ENCODE measurements at places on chromosomes 7 and 10. TPM values are rescaled to one million over a fixed set of nuclear protein-coding genes. Genes with fewer than 3 reads are reported as not detected.

DNA sequence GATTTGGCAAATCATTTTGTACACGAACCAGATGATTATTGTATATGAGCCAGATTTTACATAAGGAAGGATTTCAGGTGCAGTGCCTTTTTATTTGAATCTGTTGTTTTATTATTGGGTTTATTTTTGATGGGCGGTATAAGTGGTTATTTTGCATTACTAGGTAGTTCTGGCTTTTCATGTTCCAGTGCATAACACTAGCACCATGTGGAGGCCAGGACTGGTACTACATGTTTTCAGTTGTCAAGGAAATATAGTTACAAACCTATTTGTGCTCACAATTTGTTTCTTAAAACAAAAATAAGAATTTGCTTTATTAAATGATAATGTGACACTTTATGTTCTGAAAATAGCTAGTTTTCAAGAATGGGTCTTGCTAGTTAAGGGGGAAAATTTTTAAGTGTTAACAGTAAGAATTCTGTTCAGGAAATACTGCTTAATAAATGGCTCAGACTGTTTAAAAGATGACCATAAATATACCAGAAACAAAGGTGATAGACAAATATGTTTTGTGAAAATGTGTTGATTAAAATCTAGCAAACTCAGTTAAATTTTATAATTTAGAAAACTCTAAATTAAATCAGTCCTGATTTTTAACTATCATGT is 7.1 kb upstream of the SEMA3E start:
- no peak for DNase-seq

The ADCY1 gene
- total RNA-seq: 2.5 TPM

- no peak for DNase-seq
These were observed 220.2 kb downstream of the KCNMA1 start for GRCh38 chr10:77417359-77417758.

DNA sequence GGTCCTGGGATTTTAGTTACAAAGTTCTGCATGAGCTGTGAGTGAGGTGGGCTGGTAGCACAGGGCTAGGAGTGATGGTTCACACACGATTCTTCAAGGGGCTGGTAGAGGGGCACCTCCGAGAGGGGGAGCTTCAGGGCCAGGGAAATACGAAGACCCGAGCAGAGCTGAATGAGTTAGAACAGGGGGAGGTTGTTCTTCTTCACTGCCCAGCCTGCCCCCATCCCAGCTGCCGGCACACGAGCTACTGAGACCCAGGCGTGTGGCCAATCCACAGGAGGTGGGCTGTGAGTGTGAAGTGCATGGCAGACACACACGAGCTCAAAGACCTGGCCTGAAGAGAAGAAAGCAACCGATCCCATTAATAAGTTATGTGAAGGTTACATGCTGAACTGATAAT is 256.2 kb upstream of the ZNF32 start:
- DNase-seq: no peak

GRCh38 chr7:81415181-81415580 is 354.7 kb downstream of the HGF start:
- DNase-seq: no peak

DNA sequence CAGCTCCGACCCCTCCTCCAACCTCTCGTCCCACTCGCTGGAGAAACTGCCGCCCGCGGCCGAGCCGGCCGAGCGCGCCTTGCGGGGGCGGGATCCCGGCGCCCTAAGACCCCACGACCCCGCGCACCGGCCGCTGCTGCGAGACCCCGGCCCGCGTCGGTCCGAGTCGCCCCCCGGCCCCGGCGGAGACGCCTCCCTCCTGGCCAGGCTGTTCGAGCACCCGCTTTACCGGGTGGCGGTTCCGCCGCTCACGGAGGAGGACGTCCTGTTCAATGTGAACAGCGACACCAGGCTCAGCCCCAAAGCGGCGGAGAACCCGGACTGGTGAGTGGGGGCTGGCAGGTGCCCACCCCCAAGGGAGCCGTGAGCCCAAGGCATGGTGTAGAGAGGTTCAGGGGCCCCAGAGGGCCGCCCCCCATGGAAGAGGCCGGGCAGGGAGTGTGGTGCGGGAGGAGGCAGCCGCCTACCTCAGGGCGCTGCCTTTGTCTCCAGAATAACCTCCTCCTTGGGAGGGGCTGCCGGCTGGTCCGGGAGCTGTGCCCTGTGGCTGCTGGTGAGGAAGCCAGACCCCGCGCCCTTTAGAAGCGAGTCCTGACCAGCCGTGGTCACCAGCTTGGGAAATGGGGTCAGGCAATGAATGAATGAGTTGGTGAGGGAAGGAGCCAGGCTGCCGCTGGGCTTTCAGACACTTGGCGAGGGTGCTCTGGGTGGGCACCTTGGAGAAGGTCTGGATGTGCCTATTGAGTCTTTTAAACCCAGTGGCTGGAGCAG is 1.3 kb downstream of the FAM20C start:
- no peak for DNase-seq

The HMX2 gene
- not detected for total RNA-seq

DNA sequence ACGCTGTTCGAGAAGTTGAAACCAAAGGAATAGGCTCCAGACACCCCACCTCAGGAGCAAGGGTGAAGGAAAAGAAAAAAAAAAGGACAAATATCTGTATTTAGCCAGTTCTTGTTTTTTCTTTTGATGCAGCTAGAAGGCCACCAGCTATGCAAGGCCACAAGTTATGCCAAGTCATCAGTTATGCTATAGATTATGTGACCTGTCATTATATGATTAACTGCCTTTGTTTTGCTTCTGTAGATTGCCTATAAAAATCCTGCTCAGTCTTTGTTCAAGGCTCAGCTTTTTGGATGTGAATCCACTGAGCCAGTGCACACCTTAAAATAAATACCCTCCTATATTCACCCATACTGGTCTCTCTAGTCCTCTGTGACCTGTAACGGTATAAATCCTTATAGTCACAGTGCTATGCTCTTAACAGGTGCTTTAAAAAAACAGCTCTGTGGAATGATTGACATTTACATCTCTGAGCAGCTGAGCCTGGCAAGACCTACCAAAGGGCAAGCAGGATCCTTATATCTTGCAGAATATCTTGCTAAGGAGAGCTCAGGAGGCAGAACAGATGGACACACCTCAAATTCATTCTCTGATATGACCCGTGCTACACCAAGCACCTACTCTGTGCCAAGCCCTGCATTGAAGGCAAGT is 20.4 kb downstream of the MAT1A start:
- DNase-seq: no peak

DNA sequence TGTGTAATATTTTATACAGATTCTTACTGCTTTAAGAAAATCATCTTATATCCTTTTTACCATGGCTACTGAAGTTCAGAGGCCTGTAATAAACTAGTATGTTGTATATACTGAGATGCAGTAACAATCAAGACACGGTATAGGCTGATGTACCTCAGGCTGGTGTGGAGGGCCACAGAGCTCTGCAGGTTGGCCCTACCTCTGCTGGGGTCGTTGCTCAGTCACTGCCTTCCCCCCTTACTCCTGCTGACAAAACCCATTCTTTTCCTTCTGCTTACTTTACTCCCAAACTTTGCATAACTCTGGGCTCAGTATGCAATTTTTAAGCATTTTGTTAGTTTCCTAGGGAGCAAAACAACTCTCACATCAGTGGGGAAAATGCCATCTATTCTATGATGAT is 200.1 kb upstream of the FOXP2 start:
- no peak for DNase-seq

The CPEB3 gene
- 5.2 TPM for total RNA-seq

GRCh38 chr7:97731736-97732564 is at the start of gene TAC1:
TAC1 (plus strand) TSS chr7:97732086; CDS start chr7:97732613, 527 bp downstream.
- no peak for DNase-seq

DNA sequence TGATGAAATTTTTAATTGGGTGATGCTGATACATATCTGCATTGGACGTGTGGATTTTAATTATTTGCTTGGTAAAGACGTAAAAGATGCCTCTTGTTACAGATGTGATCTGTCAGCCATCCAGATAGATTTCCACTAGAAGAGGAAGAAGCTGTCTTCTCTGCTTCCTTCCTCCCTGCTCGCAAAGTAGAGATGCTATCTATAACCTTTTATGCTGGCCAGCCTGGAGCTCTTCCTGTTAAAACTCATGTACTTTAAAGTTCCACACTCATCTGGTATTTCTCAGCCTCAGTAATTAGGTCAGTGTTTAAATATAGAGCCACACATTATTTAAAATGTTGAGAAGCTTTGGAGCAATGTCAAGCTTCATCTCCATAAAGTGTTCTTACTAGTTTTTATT is 51.2 kb upstream of the TMEM229A start:
- DNase-seq: no peak

- DNase-seq: no peak
These were observed 185.2 kb downstream of the DYNC1I1 start for GRCh38 chr7:95957510-95957909.

GRCh38 chr10:133249094-133249780 is 11.6 kb downstream of the VENTX start:
- DNase-seq: no peak

- DNase-seq: no peak
These were observed 138.9 kb downstream of the ARHGAP22 start for GRCh38 chr10:48465860-48466521.

GRCh38 chr10:63929831-63930467 is 408.7 kb downstream of the REEP3 start:
- DNase-seq: no peak

DNA sequence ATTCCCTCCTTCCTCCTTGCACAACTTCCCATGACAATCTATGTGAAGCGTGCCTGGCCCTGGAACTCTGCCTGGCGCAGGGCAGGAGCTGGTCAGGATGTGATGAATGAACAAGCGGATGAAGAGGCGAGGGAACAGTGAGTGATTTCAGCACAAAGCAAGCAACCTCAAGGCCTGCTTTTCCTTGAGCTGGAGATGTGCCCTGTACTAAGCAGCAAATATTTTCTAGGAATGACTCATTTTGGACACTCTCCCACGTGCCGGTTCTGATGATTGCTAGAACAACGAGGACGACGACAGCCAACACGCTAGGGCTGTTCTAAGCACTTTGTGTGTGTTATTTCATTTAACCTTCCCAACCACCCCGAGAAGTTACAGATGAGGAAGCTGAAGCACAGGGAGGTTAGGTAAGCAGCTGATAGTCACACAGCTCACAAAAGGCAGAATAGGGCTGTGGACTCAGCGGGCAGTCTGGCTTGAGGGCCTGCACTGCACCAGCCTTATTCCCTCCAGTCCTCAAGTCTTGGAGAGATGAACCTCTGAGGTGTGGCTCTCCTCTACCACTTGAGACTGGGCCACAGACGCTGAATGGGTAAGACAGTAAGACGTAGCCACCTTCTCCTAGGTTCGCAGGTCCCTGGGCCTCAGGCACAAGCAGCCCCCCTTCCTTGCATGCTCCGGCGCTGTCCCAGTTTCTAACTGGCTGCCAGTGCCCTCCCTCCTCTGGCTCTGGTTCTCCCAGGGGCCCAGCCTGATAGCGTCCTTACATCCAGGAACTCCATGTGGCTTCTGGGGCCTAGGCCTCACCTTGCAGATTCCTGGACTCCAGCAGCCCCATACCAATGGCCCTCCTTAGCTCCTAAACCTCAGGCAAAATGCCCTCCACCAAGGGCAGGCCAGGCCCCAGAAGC is 59.0 kb downstream of the YKT6 start:
- peak; percentile 70 for DNase-seq

The IQCE gene
- 13.8 TPM for total RNA-seq

- no peak for DNase-seq
These were observed 208.7 kb downstream of the MAD1L1 start for GRCh38 chr7:2023877-2024566.

- no peak for DNase-seq
These were observed 599.0 kb downstream of the TNS3 start for GRCh38 chr7:46982928-46983327.

DNA sequence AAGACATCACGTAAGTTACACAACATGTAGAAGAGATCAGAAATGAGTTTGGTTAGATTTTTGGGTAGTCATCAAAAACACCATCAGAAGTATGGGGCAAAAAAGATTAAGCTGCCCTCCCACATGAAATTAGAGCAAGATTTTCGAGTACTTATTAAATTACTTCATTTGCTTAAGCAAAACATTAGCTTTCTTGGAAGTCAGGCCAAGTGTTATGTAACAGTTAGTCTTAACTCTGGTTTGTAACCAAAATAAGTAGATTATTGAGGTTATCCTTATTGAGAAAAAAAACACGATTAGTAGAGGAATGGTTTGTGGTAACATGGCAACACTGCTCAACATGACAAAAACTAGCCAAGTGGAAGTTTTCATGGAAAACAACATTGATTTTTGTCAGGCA is 37.9 kb downstream of the HBP1 start:
- no peak for DNase-seq

The SPDYE3 gene
- not detected for total RNA-seq

The ABCB1 gene
- 12.8 TPM for total RNA-seq

The TAS2R5 gene
- total RNA-seq: 2.4 TPM

The LIPJ gene
- 0.33 TPM for total RNA-seq

DNA sequence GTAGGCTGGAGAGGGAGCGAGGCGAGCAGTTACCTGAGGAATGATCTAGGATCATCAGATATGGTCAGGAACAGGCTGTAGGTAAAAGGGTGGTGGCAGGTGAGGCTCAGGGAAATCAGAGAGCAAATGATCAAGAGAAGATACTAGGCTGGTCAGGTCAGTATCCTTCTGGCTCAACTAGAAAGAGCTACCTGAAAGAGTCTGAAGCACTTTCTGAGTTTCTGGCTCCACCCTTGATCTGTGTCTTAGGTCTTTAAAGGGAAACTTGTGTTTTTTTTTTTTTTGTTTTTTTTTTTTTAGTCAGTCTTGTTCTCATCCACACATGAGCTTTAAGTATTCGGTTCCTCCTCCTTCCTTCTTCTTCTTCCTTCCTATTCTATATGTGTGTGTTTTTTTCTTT is 10.5 kb downstream of the ADAM22 start:
- no peak for DNase-seq

The GIMAP1 gene
- 6.6 TPM for total RNA-seq

The ADO gene
- 13.9 TPM for total RNA-seq

All from breast epithelium (tissue), 4 donors.